ENCODE measurements at places on chromosomes 11 and 22.

- no peak for ATAC-seq
Observed at GRCh38 chr22:50189849-50190181, 4.1 kb downstream of the TRABD start.

GRCh38 chr11:58629857-58630256, 7.4 kb downstream of the CNTF start:
- peak; percentile 30 for ATAC-seq

- no peak for ATAC-seq
Observed at GRCh38 chr22:47351836-47352579, 589.6 kb downstream of the TBC1D22A start.

DNA sequence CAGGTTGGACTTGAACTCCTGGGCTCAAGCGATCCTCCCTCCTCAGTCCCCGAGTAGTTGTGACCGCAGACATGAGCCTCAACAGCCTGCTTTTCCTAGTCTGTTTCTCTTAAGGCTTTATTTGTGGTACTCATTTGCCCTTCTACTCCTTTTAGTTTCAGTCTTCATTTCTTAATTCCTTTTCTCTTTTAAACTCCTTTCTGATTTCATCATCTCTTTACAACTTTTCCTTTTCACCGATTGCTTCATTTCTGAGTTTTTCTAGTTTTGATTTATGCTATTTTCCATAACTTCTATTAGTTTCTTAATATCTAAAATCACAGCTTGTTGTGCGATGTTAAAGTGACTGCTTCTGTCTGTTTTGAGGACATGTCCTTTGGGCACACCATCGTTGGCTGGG, 17.3 kb upstream of the MRGPRF start:
- ATAC-seq, result no peak

- no peak for ATAC-seq
Observed at GRCh38 chr11:71251761-71252268, 562 bp downstream of the SHANK2 start.

DNA sequence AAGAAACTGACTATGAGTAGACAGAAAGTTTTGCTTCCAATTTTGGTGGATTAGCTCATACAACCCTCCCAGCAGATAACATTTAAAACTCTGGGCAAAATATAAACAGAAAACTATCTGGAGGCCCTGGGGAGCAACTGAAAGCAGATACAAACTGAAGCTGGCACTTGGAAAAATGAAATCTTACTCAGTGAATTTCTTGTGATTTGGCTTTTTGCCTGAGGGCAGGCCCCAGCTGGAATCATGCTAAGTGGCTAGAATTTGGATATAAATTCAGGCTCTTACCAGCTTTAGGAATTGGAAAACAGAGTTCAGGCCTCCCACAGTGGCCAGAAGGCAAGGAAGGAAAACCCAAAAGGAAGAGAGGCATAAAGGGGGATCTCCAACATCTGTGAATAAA, 85.8 kb downstream of the EFCAB6 start:
- ATAC-seq, result no peak

GRCh38 chr11:68959465-68960293, 21.1 kb downstream of the MRGPRD start:
- no peak for ATAC-seq

DNA sequence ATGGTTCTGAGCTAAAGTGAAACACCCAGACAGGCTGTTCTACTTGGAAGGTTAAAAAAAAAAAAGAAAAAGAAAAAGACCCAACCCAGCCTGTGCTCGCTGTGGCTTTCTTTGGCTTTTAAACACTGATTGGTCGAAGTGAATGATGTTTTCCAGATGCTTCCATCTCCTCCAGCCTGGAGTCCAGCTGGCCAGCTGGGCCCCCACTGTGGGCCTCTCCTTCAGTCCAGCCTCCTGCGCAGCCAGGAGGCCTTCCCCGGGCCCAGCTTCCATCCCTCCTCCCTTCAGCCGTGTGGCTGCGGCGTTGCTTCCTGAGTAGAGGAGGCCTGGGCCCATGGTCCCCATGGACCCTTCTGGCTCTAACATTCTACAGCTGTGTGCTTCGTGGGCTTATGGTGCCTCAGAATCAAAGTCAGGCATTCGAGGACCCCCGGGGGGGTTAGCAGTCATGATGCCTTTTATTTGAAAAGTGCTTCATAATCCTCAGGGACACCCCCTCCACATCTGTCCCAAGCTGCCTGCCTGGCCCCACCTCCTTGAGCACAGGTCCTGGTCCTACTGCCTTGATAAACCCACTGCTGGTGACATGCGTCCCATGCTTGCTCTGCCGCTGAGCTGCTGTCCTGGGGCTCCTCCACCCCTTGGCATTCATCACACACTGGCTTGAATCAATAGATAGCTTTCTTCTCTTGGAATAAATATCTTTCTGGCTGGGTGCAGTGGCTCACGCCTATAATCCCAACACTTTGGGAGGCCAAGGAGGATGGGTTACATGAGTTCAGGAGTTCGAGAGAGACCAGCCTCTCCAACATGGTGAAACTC, 42.2 kb upstream of the FBLN1 start:
- ATAC-seq, result no peak

DNA sequence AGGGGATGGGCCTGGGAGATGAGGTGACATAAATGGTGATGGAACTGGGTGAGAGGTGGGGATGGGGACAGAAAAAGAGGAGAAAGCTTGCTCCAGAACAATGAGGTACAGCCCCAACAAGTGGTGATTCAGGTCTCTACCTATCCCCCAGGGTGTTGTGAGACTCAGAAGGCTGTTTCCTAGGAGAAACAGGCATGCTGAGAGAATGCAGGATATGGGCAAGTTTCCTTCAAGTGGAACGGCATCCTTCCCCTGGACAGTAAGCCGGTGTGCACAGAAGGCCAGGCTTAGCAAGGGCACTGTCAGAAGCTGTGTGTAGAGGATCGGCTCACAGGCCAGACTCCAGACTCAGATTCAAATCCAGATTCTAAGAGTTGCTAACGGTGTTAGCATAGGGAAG, 34.1 kb upstream of the CRTAM start:
- ATAC-seq, result no peak

Data from activated CD4-positive, CD25-positive, alpha-beta regulatory T cell treated with anti-CD3 and anti-CD28 coated beads, Interleukin-2, amount 50 U/mL, for 24 hours (primary cell).